ENCODE measurements at places on chromosomes 2 and 18.

DNA sequence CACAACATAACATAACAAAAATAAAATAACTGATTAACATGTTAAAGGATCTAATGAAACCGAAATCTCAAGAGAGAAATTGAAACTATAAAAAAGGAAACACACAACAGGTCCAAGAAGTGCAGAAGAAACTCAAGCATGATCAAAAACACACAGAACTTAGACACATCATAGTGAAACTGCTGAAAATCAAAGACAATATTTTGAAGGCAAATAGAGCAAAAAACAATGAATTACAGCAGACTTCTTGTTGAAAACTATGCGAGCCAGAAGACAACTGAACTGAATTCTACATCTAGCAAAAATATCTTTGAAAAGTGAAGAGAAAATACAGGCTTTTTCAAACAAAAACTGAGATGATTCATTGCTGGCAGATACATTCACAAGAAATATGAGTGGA is 61.3 kb downstream of the UGP2 start:
- DNase-seq, result no peak

GRCh38 chr2:55157474-55157884 is 74.6 kb downstream of the CLHC1 start:
- DNase-seq, result no peak

- DNase-seq, result no peak
These were observed 28.6 kb upstream of the PPP4R1 start for GRCh38 chr18:9642799-9643462.

GRCh38 chr2:8252997-8253694 is 428.7 kb upstream of the ID2 start:
- no peak for DNase-seq

GRCh38 chr2:197107291-197108269 is 181.1 kb upstream of the PGAP1 start:
- DNase-seq, result no peak

GRCh38 chr18:23998018-23998417 is 16.5 kb upstream of the TTC39C start:
- DNase-seq, result no peak

DNA sequence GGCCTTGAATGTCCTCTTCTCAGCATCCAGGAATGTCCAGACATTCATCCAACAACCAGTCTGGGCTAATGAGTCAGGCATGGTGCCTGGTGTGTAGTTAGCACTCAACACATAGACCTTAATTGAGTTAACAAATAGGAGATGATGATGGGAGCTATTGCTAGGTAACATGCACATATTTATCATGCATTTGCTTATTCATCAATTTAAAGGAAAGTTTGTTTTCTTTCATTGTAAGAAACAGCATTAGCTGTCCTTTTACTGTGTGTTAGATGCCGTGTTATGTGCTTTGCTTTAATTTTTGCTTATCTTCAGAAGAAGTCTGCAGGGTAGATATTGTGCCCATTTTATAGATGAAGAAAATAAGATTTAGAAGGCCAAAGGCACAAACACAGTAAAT is 43.2 kb downstream of the TSN start:
- no peak for DNase-seq

DNA sequence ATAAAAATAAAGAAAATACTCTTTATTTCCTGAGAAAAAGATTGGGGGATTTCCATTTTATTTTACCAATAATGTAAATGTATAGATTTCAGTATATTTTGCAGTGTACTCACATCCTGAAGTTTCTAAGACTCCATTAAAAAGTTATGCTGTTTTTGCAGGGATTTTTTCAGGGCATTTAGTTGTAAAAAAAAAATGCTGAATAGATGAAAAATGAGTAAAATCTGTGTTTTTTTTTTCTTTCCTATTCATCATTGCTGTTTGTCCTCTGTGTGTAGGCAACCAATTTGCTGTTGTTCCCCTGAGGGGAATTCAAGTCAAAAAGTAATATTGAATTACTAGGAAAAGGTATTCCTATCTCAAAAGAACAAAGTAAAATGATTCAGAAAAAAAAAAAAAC is 66.3 kb downstream of the MEIS1 start:
- DNase-seq, result no peak

DNA sequence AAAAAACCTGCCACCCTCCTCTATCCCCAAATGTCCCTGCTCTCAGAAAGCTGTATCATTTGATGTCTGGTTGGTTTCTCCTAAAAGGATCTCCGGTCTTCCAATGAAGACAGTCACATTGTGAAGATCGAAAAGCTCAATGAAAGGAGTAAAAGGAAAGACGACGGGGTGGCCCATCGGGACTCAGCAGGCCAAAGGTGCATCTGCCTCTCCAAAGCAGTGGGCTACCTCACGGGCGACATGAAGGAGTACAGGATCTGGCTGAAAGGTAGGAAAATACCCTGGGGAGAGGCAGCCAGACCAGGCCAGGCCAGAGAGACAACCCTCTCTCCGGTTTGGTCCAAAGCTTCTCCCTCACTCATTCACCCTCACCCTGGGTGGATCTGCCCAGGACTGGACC is 10.3 kb downstream of the SLC14A2 start:
- DNase-seq, result no peak

DNA sequence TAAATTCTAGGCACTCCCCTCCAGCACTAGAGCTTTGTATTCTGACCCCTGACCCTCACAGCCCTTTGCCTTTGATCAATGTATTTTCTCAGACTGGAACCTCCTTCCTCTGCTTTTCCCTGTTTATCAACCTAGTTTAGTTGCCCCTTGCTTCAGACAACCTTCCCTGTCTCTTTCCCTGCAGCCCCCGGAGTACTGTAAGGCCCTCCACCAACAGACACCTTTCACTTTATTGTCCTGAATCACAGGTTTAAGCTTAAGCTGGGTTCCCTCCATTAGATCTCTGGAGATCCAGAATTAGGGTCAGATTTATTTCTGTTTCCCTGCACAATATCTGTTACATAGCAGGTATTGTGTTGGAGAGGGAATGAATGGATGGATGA is 140.2 kb downstream of the DDX1 start:
- no peak for DNase-seq

DNA sequence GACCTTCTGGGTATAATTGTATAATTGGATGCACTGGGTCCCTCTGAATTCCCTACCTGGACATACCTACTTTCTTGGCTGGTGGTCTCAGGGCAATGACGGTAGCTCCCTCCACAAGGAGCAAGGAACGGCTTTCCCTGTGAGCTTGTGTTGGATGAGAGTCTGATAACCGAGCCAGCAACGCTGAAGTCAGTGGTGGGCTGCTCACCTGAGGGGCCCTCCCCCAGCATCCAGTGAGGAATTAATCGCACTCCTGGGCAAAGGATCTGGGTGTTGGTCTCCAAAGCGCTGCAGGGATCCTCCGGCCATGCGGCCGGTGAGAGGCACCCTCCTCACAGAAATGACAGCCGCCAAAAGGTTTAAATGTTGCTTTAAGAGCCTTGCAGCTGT is 47.1 kb downstream of the LONRF2 start:
- no peak for DNase-seq

DNA sequence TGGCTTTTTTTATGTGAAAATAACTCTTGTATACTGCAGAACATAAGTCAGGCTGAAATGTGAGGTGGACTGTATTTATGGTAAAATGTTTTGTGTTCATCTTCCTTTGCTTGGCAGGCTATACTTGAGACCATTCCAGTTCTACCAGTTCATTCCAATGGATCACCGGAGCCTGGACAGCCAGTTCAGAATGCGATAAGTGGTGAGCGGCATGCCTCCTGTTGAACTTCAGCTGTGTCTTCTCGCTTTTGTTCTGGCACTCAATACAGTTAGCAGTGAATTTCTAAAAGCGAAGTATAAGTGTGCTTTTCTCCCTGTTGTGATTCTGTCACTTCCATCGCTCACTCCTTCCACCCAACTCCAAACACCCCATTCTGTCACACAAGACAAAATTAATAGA is 138.5 kb downstream of the ARHGAP28 start:
- DNase-seq, result no peak

DNA sequence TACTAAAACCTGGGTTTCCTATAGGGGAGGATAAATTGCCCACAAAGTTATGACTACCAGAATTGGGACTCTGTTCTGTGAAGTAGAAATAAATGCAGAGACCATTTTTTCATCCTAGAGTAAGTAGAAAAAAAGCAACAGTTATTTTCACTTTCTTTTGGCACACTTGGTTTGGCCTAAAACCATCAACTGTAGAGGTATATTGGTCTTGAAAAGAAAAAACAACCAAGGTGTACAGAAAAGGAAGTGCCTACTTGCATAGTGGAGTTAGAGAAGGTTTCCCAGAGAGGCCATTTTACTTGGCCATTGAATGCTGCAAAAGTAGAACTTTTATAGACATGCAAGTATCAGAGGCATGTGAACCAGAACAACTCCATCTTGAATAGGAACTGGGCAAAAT is 89.4 kb upstream of the TACR1 start:
- no peak for DNase-seq

DNA sequence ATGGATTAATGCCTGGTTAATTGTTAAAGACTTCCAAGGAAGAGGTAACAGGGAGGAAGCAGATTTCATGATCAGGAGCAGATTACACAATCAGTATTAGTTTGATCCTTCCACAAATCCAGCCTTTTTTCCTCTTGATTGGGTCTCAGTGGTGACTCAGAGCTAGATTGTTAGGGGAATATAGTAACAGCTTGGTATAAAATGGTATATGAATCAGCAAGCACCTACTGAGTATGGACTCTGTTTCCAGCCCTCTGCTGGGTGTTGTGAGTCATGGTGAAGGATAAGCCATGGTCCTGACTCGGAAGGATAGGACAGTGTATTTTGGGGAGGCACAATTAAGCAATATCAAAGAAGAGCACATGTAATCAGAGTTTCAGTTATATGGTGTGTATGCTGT is 272.4 kb upstream of the DPP10 start:
- no peak for DNase-seq

DNA sequence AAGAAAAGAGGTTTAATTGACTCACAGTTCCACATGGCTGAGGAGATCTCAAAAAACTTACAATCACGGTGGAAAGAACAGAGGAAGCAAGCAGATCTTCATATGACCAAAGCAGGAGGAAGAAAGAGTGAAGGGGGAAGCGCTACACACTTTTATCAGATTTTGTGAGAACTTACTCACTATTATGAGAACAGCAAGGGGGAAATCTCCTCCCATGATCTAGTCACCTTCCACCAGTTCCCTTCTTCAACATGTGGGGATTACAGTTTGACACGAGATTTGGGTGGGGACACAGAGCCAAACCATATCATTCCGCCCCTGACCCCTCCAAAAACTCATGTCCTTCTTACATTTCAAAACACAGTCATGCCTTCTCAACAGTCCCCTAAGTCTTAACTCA is 54.2 kb downstream of the G6PC2 start:
- no peak for DNase-seq

DNA sequence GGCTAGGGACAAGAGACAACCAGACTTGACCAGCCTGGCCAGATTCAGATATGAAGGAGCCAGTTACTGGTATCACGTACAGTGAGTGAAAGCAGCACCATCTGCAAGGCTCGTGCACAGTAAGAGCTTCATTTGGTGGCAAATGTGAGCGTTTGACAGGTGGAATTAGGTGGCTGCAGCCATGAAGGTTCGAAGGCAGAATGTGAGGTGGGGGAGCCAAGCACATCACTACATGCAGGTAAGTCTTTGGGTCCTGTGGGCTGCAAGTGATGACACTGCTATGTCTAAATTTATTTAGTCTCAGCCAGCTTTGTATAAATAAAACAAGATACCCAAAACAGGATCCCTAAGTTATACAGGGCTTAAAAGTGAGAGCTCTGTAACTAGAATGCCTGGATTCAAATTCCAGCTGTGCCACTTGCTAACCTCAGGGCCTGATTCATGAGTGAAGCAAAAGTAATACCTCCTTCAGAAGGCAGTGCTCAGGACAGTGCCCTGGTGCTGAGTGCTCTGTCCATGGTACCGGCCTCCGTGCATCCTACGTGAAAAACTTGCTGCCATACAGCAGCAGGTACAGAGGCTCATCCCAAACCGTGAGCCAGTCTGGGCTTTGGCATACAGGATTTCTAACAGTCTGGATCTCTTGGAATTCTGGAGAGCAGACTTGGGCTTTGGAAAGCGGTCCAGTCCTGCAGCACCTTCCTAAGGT is 18.6 kb downstream of the DDX18 start:
- DNase-seq, result no peak

GRCh38 chr2:43224571-43225092 is 1.8 kb downstream of the ZFP36L2 start:
- DNase-seq, result no peak

Measured in HS-5 (cell line).